Hepatocyte (in vitro differentiated cells): ENCODE measurements at places on chromosomes 7 and 10.
A peak's percentile ranks its signal among the peaks of the same experiment; 100 is the strongest.

GRCh38 chr10:486666-487322, 202.7 kb downstream of the DIP2C start:
- no peak for DNase-seq

GRCh38 chr10:122421054-122421625, 33.3 kb upstream of the ARMS2 start:
- no peak for DNase-seq

DNA sequence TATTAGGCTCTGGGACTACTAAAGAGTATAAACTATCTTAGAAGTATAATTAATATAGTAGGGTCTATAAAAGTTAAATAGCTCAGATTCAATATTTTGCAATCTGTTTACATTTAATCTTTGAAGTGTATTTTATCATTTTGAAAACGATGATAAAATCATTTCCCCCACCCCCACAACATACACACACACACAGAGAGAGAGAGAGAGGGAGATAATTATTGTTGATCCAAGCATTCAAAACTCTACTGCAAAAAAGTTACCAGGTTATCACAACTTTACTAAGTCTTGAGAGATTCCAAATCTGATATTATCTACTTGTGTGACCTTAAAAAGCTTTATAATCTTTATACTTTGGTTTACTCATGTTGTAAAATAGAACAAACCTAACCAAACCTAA, 14.0 kb downstream of the ZNF800 start:
- DNase-seq, result no peak

DNA sequence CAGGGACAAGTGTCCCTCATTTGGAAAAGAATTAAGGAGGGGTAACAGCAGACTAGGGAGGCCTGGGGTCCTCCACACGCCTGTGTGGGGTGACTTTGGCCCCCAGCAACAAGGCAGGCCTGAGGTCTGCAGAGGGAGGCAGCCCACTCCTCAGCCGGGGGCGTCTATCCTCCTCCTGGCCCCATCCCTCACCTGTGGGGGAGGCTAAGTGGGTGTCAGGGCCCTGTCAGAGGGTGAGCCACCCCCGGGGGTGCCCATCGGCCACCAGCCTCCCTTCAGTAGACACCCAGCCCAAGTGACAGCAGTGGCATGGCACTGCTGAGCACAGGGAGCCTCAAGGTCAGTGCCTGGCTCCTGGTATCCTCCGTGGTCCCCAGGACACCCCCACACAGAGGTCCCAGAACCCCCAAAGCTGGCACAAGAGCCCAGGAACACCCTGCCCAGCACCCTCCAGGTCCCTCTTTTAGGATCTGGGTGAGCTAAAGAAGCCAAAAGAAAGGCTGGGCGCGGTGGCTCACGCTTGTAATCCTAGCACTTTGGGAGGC, 693 bp upstream of the FXYD4 start:
- DNase-seq, result no peak

GRCh38 chr7:74672343-74672915, 14.9 kb downstream of the GTF2I start:
- no peak for DNase-seq

DNA sequence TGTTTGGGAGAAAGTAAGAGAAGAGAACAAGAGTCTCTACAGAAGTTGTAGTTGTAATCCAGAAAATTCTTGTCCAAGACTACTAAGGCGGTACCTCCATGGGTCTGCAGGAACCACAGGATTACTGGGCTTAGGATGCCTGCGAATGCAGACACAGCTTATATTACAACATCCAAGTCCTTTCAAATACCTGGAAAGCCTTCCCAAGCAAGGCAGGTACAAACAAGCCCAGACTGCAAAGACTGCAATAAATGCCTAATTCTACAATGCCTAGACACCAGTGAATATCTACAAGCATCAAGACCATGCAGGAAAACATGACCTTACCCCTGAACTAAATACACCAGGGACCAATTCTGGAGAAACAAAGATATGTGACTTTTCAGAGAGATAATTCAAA, 178.2 kb downstream of the ARL4A start:
- DNase-seq, result no peak

- no peak for DNase-seq
Observed at GRCh38 chr7:28418311-28418710, 6.0 kb downstream of the CREB5 start.

DNA sequence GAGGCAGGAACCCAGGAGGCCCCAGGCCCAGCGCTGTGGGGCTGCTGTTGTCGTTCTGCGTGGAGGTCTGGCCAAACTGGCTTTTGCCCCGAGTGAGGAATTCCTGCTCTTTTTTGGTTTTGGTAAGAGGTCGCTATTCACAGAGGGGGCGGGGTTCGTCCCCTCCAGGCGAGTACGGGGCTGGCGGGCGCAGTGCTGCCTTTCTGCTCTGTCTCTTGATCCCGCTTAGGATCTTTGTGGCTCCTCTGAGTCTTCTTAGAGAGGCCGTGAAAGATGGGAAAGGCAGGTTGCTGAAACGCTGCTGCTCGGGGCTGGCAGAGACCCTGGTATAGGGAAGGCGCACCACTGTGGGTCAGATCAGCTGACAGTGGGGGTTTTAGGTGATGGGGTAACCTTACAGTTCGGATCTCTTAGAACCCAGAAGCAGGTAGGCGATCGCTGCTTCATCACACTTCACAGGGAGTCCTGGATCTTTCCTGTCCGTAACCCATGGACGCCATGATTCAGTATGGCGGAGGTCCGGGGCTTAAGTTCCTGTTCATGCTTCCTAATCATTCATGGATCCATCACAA, 136.7 kb downstream of the KIF20B start:
- no peak for DNase-seq

DNA sequence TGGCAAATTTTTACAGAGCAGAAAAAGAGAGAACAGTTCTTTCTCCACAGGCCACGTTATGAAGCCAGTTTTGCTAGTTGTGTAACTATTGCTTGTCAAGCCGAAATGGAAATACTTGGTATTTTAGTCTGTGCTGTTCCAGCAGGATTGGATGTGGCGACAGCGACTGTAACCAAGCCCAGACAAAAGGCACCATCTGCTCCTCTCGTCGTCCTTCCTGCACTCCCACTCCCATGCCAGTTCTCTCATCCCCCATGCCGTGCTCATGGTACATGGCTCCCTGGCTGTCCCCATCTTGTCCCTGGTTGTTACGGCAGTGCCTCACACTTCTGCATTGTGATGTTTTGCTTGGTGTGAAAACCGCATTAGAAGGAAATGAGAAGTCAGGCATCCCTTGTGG, 185.7 kb upstream of the FZD8 start:
- DNase-seq, result no peak

GRCh38 chr10:78045237-78045636, 11.6 kb downstream of the RPS24 start:
- no peak for DNase-seq

DNA sequence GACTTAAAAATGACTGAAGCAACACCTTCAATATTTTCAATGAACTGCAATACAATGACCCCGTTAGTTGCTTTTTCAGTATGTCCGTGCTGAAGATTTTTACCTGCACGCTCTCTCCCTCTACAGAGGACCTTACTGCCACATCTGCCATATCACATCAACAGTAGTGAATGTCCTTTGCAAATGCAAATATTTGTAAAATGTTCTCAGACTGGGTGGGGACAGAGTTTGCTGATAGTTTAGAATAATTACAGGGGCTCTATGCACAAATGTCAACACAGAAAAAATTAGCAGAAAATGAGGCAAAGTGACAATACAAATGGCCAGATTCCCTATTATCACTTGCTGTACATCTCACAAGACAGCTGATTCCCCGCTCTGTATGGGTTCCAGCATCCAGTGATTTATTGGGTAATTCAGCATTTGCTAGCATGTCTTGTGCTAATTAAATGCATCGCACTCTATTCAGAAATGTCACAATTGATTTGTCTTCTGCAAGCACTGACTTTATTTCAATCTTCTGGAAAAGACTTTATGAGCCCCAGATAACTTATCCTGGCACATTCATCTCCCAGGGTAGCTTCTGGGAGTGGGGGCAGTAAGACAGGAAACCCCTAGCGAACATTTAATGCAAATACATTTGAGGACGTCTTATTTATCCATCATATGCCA, 69.1 kb upstream of the PTER start:
- no peak for DNase-seq

- DNase-seq, result no peak
Observed at GRCh38 chr10:125039354-125039769, 97.4 kb downstream of the ZRANB1 start.

DNA sequence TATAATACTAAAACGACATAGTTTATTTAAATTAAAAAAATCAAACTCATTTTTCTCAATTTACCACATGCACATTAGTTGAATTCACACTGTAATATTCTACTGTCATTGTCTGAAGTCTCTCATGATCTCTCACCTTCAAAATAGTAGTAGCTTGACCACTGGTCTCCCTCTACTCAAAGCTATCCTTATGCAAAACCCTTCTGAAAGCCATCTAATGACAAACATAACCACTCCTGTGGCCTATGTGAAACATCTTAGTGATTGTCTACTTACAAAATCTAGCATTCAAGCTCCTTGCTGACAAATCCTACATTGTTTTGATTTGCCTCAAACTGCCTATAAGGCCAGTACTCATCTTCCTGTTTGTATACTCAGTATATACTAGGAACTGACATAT, 606.0 kb upstream of the GHITM start:
- no peak for DNase-seq

- DNase-seq, result peak; percentile 71
Observed at GRCh38 chr7:130996833-130997231, 262.8 kb upstream of the KLF14 start.
